Activated T-cell treated with anti-CD3 and anti-CD28 coated beads, Interleukin-2, amount 50 U/mL, for 72 hours (primary cell): ENCODE measurements at places on chromosomes 13 and 19. TPM values are rescaled to one million over a fixed set of nuclear protein-coding genes. Genes with fewer than 3 reads are reported as not detected.

GRCh38 chr19:45305421-45305820 lies 17.3 kb downstream of the CKM start:
- DNase-seq = no peak

GRCh38 chr19:7925171-7925851 lies 624 bp downstream of the CTXN1 start:
- peak; percentile 87 for DNase-seq

DNA sequence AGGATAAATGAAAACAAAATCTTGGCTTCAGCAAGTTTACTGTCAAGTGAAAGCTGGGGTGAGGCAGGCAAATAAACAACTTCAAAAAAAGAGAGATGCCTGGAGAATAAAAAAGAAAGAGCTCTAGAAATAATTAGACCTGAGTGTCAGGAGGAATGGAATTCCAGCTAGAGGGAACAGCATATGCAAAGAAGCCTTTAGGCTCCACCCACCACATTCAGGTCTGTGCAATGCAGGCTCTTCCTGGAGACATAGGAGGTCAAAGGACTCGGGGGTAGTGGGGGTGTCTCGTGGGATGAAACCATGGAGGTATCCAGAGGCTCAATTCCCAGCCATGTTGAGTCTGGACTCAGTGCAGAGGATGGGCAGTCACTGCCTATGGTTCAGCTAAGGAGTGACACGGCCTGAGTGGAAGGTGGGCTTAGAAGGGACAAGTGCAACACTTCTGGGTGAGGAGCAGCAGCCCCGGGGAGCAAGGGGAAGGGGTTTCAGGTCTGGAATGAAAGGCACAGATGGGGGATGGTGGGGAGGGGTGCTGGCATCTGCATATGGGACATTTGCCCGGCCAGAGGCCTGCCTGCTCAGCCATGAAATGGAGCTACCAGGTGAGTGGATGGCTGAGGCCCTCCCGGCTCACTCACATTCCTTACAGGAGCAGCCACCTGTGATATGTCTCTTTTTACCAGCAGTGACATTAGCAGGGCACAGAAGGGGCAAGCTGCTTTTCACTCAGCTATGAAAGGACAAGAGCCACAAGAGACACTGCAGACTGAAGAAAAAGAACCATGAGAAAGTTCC lies 12.3 kb downstream of the LATS2 start:
- no peak for DNase-seq

- no peak for DNase-seq
Observed at GRCh38 chr19:14480700-14481079, 5.5 kb upstream of the PTGER1 start.

CD22 gene
- 39.1 TPM for total RNA-seq

DNA sequence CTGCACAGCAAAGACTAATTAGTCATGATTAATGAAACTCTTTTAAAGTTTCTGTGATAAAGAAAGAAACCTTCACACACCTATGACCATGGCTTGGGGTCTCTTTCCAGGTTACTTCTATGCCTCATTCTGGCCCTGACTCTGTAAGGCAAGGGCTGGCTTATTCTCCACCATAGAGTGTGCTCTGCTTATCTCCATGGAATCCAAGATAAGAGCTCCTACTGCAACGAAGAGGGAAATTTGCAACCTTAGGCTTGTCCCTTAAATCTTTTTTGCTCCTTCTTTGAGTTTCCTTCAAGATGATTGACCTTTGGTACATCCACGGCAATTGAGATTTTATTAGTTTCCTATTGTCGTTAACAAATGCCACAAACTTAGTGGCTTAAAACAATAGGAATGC lies 239.9 kb downstream of the SPRY2 start:
- no peak for DNase-seq

GRCh38 chr19:2428321-2428690 lies 920 bp upstream of the TIMM13 start:
- DNase-seq = no peak

ZNF584 gene
- 7.5 TPM for total RNA-seq

SIAH3 gene
- 0.25 TPM for total RNA-seq

DNA sequence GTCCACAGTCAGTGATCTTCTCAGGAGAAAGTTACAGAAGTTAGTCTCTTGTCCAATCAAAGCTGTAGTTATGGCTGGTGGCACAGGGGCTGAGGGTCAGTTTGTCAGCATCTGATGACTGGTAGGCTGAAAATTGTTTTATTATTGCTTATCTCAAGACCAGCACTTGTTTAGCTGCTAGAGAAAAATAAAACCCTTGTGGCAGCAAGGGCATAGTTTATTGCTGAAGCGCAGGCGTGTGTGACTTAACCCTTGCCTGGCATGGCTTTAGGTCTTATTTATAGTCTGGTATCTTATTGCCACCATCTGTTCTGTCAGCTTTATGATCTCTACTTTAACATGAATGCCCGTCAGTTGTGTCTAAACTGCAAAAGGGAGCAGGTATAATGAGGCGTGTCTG lies 154.7 kb downstream of the USP12 start:
- no peak for DNase-seq
